Hypothalamus (tissue), 51 donors: ENCODE measurements at places on chromosomes 12 and 14.

DNA sequence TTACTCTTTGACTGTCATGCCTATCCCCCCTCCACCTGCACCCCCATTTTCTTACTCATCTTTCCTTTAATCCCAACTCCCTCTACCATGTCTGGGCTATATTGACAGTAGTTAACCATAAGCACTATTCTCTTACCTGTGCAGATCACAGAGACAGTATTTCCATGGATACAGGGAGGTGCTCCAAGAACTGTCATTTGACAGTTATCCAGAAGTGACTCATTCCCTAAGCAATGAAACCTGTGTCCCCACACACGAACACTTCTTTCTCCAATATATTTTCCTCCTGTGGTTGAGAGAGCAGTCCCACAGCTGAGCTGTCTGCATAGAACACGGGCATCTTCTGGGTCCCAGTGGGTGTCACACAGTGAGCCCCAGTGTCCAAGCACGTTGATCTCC, 68.8 kb downstream of the CD163L1 start:
- DNase-seq: no peak

- DNase-seq: no peak
Observed at GRCh38 chr14:89368490-89369477, 48.2 kb downstream of the FOXN3 start.

- no peak for DNase-seq
Observed at GRCh38 chr14:103115845-103116572, 7.3 kb upstream of the TNFAIP2 start.

DNA sequence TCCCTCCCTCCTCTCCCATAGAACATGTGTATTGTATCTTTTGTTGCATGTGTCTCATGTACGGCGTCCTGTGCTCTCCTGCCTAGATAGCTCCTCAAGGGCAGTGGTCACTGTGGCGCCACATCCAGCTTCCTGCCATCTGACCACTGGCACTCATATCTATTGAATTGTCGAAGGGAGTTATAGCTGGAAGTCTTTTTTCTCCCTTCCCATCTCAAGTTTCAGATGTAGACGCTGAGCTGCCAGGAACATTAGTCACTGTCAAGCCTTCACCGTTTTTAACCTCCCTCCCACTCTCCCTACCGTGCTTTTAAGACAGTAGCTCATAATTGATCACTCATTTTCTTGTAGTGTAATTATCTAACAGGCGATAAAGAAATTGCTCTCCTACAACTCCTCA, 33.0 kb downstream of the MTHFD1 start:
- no peak for DNase-seq

DNA sequence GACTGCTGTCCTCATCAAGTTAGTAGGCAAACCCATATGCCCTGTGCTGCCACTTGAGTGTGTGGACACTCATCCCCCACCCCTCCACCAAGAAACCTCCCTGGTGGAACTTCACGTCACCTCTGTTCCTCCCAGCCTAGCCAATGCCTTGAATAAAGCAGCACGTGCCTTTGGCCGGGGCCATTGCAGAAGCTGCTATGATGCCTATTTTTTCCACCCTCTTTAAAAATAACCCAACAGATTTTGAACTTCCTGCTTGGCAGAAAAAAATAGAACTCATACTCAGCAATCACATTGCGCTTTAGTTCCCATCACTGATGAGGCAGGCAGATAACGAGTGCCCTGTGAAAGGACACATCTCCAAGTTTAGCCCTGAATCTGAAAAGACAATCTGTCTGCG, 23.1 kb upstream of the PWP1 start:
- DNase-seq: no peak

DNA sequence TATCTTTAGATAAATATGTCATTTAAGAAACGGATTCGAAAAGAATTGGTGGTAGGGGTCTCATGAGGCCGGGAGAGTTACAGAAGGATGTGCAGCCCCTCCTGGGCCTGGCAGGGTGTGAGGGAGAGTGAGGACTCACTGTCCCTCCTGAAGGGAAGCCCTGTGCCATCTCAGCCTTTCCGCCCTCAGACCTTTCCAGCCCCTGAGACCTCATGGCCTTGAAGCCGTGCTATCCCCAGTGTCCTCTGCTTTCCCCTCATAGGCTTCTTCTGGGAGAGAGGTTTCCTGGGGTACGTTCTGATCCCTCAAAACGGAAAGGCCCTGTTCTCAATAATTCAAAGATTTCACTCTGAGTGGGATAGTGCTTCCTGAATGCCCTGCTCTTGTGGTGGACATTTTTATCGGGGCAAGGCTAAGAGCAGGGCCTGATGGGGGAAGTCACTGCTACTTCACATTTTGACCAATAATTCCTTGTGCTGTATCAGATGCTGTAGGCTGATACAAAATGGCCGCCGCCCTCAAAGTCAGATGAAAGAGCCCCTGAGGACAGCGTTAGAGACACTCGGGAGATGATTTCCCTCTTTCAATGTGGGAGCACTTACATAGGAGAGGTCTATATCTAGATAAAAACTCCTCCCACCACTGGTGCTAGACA, 1.3 kb downstream of the CD4 start:
- DNase-seq: no peak

DNA sequence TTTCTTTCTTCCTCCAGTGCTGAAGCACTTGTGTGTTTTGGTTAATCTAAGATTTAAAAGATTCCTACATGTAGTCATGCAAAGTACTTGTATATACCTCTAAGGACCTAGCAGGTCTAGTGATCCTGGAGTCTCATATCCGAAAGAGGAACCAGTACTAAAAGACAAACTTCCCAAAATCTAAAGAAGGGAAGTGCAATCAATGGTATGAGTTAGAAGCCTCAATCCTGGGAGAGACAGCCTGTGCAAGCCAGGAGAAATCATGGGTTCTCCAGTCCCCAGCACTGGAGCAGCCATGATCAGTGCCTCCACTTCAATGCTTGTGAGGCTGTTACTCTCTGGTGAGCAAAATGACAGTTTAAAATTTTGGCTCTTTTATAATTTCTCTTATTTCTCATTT, 277.4 kb downstream of the DAD1 start:
- DNase-seq: no peak

DNA sequence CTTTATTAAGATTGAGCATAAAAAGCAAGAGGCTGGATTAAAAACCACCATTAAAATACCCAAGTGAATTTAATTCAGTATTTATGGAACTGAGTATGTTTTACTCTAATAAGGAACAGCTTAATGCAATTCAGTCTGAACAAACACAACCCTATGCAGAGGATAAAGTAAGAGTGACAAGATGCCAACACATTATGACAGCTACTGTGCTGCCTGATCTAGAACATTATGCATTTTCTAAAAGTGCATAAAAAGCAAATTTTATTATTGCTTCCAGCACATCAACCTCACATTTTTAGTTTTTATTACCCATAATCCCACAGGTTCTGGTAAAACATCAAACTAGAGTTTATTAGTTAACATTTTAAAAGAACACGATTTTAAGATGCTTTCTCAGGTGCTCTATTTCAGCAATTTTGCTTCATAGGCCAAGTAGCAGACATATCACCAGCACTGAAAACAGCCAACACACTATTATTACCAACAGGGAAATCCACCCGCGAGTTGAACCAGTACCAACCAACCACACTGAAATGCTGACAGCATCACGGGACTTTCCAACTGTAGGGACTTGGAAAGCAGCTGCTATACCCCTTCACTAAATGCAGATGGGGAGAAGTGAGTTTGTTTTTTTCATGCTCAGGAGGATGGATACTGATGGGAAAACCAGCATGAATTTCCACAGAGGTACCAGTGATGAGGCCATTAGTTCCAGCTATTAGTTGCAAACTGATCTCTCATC, 372.1 kb downstream of the KCNH5 start:
- no peak for DNase-seq

DNA sequence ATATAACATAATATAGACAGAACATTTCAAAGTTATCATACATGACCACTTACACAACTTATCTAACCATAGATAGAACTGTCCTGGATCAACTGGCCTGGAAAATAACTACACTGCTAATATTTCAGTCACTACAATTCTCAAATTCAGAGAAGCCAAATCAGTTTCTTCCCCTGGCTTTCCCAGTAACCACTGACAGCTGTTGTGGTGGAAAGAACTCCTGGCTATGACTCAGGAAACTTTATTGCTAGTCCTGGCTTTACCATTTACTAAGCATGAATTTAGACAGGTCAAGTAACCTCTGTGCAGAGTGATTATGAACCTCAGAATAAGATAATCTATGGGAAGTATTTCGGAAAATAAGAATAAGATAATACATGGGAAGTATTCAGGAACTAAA, 244.9 kb upstream of the DIO2 start:
- no peak for DNase-seq

DNA sequence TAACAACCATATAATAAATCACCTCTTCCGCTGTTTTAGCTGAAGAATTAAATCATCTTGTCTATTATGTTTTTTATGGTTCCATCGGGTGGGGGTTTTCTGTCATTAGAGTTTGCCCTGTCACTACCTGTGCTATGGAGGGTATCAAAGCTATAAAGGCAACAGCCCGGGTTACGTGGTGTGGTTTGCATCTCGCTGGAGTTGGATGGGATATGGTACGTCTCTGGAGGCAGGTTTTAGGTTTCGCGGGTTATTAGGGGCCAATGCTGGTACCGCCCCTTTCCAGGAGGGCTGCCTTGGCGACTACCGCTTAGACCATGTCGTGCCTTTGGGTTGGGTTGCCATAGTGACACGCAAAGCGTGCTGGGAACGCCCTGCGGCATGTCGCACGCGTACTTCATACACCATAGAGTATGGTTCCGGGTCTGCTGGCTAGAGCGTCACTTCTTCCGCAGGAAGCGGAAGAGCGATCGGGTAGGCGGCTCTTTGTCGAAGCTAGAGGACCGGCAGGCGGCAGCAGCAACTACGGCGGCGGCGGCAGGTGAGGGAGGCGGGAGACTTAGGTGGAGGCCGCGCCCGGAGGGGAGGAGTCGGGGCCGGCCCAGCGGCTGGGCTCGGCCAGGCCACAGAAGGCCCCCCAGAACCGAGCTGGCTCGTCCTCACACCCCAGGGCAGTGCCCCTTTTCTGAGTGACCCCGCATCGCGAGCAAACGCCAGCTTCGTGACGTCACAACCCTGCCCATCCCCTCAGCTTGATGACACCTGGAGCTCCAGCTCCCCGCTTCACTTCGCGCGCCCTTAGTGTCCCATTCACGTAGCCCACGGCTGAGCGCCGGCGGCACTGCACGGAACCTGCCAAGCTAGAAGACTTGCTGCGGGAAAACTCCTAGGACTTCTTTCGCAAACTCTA, at the start of gene ZC3H10:
Gene ZC3H10, plus strand, starts transcription at position 489 of the 910 bp plus-strand sequence. CDS start 2,297 bp downstream, outside the sequence.
- peak; percentile 96 for DNase-seq

DNA sequence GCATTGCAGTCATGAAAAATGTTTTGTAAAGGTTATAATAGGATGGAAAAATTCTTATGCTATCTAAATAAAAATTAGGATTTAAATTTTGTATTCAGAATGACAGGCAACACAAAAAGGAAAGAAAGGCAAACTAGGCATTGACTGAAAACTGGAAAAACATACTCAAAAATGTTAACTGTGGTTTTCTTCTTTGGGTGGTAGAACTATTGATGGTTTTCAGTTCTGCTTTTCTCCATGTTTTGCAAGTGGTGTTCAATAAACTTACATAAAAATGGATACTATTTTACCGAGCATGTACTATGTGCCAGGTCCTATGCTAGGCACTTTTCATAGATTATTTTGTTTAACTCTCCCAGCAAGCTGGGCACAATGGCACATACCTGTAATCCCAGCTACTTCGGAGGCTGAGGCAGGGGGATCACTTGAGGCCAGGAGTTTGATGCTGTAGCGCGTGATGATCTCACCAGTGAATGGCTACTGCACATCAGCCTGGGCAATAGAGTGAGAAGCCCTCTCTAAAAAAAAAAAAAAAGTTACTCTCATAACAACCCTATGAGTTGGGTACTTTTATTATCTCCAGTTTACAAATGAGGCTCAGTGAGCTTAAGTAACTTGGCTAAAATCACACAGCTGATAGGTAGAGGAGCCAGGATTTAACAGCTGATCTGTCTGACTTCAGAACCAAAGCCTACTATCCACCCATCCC, 26.3 kb upstream of the TCP11L2 start:
- DNase-seq: no peak

GRCh38 chr12:9636851-9637206, 29.1 kb upstream of the KLRB1 start:
- no peak for DNase-seq

- no peak for DNase-seq
Observed at GRCh38 chr12:45789025-45789424, 59.5 kb downstream of the ARID2 start.

- no peak for DNase-seq
Observed at GRCh38 chr12:92543840-92544239, 158.9 kb upstream of the PLEKHG7 start.

DNA sequence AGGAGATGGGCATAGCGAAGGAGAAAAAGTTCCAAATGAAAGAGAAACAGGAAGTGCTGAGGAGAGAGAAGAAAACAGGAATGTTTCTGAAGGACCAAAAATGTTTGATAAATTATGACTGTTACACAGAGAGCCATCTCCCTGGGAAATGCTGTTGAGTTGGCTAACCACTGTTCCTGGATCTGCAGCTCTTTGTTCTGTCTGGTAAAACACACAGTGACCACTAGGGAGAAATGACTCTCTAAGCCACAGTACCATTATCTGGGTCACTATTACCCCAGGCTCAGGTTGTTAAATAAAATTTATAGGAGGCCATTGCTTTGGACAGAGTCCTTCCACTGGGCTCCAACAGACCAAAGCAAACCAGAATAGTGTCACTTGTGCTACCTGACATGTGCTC, 219.3 kb downstream of the CRADD start:
- no peak for DNase-seq

- no peak for DNase-seq
Observed at GRCh38 chr12:121610239-121611149, 15.8 kb upstream of the ORAI1 start.

GRCh38 chr12:31321897-31322228, 4.1 kb downstream of the SINHCAF start:
- no peak for DNase-seq

DNA sequence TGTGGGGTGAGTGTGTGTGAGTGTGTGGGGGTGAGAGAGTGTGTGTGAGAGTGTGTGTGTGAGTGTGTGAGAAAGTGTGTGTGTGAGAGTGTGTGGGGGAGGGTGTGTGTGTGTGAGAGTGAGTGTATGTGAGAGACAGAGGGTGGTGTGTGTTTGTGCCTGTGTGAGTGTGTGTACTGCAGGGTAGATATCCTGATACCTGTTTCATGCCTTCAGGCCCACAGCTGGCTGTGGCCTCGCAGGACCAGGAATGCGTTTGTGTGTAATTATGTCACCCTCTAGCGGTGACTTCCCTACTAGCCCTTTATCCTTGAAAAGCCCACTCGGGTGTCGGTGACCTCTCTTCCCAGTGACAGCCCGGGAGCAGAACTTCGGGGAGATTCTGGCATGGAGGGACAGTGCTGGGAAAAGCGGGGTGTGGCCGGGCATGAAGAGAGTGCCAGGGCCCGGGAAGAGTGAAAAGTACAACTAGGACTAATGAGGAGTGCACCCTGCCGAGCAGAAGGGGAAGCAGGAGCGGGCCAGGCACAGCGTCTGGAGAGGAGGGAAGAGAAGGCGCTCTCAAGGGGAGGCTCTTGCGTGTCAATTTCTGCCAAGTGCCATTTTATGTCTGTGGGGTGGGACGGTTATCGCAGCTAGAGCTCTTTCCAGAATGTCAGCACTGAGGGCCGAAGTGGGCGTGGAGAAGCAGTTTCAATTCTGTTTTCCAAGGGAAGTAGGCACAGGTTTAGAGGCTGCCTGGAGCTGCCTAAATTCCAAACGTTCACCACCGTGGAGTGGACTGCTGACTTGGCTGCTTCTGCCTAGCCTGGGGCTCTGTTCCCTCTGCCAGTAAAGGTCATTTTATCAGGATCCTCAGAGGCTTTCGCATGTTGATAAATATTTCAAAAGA, 11.0 kb upstream of the FBXL14 start:
- DNase-seq: peak; percentile 43

- no peak for DNase-seq
Observed at GRCh38 chr14:64701660-64702059, 2.6 kb upstream of the PLEKHG3 start.

- DNase-seq: no peak
Observed at GRCh38 chr12:130764475-130765185, 48.5 kb upstream of the RIMBP2 start.
